ENCODE measurements at places on chromosomes 13 and 19. TPM values are rescaled to one million over a fixed set of nuclear protein-coding genes. Genes with fewer than 3 reads are reported as not detected.

FFAR1 gene
- not detected for polyA plus RNA-seq

GRCh38 chr19:51651216-51651846 is 4.7 kb upstream of the SIGLEC14 start:
- H3K36me3 ChIP-seq: no peaks in the 10 kb centered on the region
- H3K27ac ChIP-seq: no peak overlapping the region
- no peaks in the 10 kb centered on the region for H3K27me3 ChIP-seq
- H3K4me3 ChIP-seq: no peak overlapping the region

GRCh38 chr19:16351133-16351809 is 26.6 kb downstream of the KLF2 start:
- DNase-seq: no peak
- no peak overlapping the region for H3K27ac ChIP-seq
- peak overlapping the region; percentile 8 for H3K4me3 ChIP-seq
- peaks cover 48% of the 10 kb centered on the region for H3K4me1 ChIP-seq
- no peaks in the 10 kb centered on the region for H3K36me3 ChIP-seq
- H3K27me3 ChIP-seq: no peaks in the 10 kb centered on the region

DNA sequence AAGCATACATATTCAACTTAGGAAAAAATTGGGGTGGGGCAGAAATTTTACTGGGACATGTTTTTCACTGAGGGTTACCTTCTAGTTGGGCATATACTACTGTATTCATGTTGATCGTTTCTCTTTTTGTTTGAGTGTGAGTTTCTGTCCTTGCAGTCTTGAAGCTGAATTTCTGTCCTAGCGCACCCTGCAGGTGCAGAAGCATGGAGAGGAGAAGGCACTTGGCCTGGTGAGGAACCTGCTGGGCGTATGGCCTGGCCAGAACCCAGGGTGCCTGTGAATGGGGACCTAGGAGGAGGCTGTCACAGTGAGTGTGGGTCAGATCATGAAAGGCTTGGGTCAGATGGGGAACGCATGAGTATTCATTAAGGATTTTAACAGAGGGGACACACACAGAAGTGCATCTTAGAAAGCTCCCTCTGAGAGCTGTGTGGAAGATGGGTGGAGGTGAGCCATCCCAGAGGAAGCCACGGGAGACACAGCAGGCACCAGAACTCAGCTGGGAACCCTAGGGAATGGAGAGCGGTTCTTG is 36.8 kb downstream of the SERP2 start:
- H3K36me3 ChIP-seq: no peaks in the 10 kb centered on the region
- H3K4me1 ChIP-seq: no peaks in the 10 kb centered on the region
- no peak for DNase-seq

- H3K27ac ChIP-seq: no peak overlapping the region
- H3K36me3 ChIP-seq: no peaks in the 10 kb centered on the region
- H3K4me3 ChIP-seq: no peak overlapping the region
- H3K27me3 ChIP-seq: no peaks in the 10 kb centered on the region
- no peak for DNase-seq
- no peaks in the 10 kb centered on the region for H3K4me1 ChIP-seq
Measured at GRCh38 chr13:47503475-47503874, 497.6 kb downstream of the SUCLA2 start.
